DMS153 (cell line): ENCODE measurements at places on chromosomes 6 and 20.

- no peak for DNase-seq
These were observed 33.2 kb upstream of the TTPAL start for GRCh38 chr20:44442298-44443070.

DNA sequence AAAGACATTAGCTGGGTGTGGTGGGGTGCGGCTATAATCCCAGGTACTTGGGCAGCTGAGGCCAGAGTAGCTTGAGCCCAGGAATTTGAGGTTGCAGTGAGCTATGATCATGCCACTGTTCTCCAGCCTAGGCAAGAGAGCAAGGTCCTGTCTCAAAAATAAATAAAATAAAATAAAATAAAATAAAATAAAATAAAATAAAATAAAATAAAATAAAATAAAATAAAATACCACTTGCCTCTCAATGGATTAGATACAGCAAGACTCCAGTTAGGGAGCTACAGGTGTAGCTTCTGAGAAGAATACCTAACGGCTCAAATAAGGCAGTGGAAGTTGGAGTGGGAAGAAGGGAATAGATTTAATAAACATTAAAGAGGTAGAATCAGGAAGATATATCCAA is 13.7 kb upstream of the PAK5 start:
- no peak for DNase-seq

DNA sequence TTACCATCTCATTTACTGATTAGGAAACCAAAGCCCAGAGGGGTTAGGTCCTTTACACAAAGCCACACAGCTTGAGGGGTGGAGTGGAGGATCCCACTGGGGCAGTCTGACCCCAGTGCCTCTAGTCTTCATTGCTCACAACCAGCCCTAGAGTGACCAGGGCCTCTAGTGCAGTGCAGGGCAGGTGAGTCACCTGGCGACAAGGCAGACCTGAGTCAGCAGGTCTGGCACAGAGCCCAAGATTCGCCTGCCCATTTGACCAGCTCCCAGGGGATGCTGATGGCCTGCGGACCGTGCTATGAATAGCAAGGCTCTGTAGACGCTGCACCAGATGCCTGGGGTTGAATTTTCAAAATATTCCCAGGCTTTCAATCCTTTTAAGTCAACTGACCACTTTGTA is 29.9 kb downstream of the CDH26 start:
- no peak for DNase-seq

DNA sequence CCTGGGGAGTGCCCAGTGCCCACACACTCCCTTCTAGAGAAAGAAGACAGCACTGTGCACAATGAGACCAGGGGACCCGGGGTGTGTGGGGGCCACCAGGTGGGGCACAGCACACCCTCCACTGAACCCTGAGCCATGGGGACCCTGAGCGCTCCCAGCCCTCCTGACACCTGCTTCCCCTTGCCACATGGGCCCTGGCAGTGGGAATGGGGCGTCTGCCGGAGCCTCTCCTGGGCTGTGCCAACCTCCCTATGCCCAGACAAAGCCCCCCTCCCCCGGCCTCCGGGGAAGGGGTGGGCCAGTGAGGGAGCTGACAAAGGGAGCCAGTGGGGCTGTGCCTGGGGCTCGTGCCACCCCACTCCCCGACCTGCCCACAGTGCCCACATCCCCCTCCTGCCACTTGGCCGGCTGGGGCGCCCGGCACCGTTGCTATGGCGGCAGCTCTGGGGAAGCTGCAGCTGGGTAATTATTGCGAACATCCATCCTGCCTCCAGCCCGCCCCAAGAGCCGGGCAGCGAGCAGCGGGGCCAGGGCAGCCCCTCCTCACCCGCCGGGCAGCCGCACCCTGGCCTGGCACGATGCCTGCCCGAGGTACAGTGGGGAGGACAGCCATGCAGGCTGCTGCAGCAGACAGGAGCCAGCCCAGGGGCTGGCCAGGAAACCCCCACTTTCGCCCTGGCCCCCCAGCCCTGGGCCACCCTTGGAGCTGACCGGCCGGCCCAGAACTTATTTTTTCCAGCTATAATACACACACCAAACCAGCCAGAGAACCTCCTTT is 41.9 kb upstream of the NOL4L start:
- DNase-seq: peak; percentile 90

DNA sequence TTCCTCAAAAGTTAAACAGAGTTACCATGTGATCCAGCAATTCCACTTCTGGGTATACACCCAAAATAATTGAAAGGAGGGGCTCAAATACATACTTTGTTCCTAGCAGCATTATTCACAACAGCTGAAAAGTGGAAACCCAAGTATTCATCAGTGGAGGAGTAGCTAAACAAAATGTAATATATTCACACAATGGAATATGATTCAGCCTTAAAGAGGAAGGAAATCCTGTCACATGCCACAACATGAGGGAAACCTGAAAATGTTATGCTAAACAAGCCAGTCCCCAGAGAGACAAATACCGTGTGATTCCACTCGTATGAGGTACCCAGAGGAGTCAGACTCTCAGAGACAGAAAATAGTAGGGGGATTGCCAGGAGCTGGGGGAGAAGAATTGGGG is 44.5 kb downstream of the PXDC1 start:
- no peak for DNase-seq

DNA sequence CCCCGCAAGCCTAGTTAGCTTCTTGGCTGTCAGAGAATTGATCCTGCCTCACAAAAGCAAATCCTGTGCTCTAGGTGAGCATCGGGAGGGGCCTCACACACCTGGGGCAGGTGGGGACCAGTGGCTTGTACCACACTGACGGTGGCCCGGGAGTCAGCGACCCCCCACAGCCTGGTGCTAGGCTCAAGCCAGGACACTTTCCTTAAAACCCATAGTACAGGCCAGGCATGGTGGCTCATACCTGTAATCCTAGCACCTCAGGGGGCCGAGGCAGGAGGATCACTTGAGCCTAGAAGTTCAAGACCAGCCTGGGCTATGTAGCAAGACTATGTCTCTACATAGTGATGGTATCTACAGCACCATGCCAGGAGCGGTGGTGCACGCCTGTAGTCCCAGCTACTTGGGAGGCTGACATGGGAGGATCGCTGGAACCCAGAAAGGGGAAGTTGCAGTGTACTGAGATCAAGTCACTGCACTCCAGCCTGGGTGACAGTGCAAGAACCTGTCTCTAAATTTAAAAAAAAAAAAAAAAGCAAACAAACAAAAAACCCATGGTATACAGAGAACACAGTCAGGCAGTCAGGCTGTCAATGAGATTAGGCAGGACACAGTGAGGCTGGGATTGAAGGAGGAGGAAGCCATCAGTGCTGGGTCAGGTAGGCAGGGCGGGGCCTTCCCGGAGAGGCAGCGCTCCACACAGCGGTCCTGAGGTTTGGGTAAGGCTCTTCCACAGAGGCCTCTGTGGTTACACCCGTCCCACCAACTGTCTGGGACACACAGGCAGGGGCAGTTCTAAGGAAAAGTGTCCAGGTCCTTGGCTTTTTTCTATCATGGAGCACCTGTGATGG is 41.3 kb downstream of the SYNJ2 start:
- DNase-seq: no peak

DNA sequence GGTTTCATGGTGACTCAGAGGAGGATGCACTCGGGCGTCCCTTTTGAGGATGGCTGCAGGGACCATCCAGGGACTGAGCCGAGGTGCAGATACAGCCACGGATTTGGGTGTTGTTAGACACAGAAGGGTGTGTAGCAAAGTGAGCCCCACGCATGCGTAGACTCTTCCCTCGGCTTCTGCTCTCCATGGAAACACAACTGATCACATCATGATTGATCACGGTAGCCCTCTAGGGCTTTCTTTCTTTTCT is 606 bp upstream of the ULBP1 start:
- DNase-seq: no peak

DNA sequence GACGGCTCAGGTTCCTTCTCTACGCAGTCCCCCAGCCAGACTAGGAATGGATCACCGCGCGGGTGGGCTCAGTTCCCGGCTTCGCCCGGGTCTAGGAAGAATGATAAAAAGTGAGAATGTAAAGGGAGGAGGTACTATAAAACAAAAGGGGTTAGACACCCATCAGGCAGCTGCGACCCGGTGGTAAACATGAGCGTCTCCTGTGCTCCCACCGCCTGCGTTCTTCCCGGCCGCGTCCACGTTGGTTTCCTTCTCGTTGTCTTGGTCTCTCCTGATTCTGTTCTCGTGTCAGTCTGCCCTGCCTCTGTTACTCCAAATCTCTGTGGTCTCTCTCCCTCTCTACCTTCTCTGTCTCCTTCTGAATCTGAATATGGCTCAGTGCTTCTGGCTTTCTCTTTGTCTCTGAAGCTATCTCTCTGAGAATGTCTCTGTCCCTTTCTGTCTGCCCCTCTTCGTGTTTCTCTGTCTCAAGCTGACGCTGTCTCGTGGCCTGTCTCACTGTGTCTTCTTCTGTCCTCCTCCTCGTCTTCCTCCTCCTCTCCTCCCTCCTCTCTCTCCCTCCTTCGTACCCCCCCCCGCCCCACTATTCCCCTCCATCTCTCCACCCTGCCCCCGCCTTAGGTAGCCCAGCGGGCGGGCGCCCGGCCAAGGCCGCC is 41.6 kb upstream of the FOXP4 start:
- DNase-seq: no peak

- DNase-seq: no peak
These were observed 63.2 kb upstream of the TIAM2 start for GRCh38 chr6:154931711-154932424.

GRCh38 chr20:17856024-17856564 is 112.5 kb downstream of the SNX5 start:
- DNase-seq: peak; percentile 84

- no peak for DNase-seq
These were observed 307.9 kb upstream of the SLC35B3 start for GRCh38 chr6:8743170-8743745.

DNA sequence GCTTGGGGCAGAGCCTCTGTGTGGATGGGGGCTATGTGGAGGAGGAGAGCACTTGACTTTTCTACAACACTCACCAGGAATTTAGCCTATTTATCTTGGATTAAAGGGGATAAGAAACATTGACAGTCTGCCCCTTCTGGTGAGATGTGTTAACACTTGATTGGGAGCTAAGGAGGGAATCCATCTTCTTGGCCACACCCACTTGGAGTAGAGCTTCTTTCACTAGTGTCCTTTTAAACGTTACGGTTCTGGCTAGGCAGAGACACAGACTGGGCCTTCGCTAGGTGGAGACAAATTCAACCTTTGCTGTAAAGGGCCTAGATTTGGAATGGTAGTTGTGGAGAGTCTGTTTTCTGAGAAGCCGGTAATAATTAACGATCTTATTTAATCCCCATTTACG is 15.5 kb upstream of the TPBG start:
- no peak for DNase-seq

GRCh38 chr6:113629256-113629655 is 227.9 kb upstream of the MARCKS start:
- no peak for DNase-seq

GRCh38 chr6:35557239-35557638 is 44.5 kb upstream of the TULP1 start:
- DNase-seq: no peak

GRCh38 chr20:18042229-18042628 is 15.5 kb downstream of the OVOL2 start:
- DNase-seq: no peak
